IPS DF 6.9 (cell line): ENCODE measurements at places on chromosomes 5 and 9.

- DNase-seq = peak; percentile 9
Observed at GRCh38 chr5:10424124-10424731, 17.5 kb upstream of the ROPN1L start.

GRCh38 chr5:172828911-172829431, 5.1 kb upstream of the ERGIC1 start:
- DNase-seq = no peak

DNA sequence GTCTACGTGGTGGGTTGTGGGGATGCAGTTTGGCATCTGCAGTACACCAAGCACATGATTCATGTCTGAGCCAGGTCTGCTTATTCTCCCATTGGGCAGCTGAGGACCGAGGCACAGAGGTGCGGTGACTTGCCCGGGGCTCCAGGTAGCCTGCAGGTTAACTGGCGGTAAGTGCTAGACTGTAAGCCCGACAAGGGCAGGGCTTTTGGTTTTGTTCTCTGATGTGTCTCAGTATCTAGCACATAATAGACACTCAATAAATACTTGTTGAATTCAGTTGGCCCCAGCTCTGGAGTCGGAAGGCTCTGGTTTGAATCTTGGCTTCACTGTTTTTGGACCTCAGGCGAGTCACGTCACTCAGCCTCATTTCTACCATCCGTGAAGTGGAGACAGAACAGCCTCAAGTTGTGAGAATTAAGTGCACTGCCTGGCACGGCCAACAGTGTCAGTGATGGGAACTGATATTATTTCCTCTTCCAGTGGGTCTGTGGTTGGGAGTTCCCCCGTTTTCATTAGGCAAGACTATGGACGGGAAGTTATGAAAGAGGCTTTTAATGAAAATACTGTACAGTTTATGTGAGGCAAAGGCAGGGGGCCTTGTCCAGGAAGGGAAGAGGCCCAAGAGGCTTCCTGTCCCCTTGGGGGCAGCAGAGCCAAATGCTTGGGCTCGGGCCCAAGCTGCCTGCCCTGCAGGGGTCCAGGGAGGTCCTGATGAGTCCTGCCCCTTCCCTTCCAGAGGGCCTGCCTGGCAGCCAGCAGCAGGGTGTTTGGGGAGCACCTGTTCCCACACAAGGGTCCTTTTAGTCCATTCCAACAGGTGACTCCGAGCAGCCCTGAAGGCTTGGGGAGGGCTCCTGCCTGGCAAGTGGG, 3.3 kb downstream of the PRELID1 start:
- no peak for DNase-seq

DNA sequence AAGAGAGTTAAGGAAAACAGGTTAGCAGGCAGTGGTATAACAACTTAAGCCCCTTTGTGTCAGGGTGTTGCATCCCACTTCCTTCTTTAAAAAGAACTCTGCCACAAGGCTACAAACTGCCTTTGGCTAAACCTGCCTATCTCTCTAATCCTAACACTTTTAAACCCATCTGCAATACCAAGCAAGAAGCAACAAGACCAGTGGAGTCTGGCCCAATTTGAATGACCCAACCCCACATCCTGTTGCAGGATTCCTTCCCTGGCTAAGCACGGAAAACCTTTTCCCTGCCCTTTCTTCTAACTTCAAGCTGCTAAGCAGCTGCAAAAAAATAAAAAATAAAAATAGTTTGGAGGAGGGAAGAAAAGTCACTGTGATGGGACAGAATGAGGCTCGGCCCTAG, 27.1 kb downstream of the ABCA1 start:
- no peak for DNase-seq

- no peak for DNase-seq
Observed at GRCh38 chr5:2879701-2880100, 128.2 kb upstream of the IRX2 start.

DNA sequence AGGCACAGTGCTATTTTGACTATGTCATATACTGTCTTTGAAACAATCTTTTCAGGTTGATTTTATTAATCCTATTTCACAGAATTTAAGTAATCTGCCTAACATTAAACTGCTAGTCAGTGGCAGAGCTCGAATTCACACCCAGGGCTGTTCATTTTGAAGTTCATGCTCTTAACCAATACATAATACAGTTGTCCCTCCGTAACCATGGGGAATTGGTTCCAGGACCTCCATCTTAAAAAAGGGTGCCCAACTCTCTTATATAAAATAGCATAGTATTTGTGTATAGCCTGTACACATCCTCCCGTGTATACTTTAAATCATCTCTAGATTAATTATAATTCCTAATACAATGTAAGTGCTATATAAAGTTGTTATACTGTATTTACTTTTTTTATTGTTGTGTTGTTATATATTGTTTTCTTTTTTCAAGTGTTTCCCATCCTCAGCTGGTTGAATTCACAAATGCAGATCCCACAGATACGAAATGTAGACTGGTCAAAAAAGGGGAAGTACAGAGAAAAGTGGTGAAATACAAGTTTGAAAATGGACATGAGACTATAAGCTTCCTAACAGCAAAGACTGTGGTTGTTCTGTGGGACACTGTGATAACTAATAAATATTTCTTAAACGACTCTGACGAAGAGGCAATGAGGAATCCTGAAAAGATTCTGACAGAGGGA, 18.3 kb downstream of the RFX3 start:
- DNase-seq = no peak

DNA sequence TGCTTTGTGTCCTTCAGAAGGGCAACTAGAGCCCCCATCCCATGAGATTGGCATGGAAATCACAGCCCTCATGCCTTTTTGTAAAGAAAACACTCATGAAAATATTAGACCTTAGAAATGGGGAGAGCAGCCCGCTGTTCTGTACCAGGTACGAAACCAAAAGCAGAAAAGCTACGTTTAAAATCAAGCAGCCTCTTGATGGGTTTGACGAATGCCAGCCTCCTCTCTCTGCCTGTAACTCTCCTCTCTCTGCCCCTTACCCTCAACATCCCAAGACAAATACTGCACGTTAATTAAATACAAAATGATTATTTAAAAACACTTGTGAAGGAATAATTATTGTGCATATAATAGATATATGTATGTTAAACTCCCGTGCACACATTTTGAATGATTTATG, 331.7 kb upstream of the PANK3 start:
- no peak for DNase-seq

DNA sequence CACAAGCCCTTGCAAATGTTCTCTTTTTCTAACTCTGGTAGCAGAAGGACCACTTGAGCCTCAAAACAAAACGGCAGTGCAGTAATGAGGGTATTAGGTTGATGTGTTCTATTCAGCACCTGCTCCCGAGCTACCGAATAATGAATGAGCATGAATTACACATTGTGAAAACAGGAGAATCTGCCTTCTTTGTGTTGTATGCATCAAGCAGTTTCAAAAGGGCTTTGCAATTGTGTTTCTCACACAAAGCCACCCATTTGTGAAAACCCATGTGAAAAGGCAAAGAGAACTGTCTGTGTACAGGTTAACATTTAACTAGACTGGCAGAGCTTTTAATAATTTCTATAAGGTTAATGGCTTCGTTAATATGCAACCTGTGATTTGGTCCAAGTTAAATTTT, 97.8 kb downstream of the STK32A start:
- no peak for DNase-seq

- DNase-seq = no peak
Observed at GRCh38 chr5:123752552-123753179, 240.7 kb downstream of the CSNK1G3 start.

DNA sequence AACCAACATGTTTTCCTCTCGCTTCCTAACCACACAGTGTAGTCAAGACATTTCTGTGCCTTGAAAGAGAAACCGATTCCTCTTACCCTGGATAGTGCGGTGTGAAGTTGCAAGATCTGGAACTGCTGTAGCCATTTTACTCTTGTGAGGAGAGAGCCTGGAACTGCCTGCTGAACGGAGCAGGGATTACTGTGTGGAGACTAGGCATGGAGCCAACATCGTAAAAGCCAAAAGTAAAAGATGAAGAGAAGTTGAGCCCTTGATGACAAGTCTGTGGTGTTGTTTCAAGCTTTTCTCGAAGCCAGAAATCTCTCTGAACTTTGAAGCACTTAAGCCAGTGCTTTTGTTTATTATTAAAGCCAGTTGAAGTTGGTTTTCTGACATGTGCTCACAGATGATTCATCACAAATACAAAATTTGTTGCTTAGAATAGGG, 110.1 kb upstream of the GRIN3A start:
- no peak for DNase-seq

DNA sequence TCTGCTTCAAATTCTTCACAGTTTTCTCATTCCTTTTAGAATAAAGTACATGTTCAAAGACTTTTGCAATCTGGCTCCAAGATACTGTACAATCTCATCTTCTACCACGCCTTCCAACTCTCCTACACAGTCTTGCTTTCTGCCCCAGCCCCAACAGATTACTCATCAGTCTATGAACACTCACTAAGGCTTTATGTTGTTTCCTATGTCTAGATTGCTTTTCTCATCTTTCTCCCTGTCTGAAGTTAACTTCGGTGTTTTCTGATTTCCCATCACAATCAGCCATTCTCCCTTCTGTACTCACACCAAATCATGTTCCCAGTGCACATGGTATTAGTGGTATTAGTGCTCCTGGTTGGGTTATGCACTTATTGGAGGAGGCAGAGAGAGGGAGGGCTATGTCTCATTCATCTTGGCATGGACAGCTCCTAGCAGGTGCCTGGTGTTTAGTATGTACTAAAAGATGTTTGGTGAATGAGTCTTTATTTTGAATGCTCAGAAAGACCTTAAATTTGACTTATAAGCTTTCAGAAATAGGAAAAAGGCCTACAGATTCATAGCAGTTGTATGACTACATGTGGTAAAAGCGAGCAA, 44.0 kb upstream of the ZNF608 start:
- DNase-seq = no peak

- DNase-seq = no peak
Observed at GRCh38 chr5:177984584-177985206, 11.3 kb downstream of the PROP1 start.

- no peak for DNase-seq
Observed at GRCh38 chr9:37377688-37378612, 44.5 kb upstream of the GRHPR start.

DNA sequence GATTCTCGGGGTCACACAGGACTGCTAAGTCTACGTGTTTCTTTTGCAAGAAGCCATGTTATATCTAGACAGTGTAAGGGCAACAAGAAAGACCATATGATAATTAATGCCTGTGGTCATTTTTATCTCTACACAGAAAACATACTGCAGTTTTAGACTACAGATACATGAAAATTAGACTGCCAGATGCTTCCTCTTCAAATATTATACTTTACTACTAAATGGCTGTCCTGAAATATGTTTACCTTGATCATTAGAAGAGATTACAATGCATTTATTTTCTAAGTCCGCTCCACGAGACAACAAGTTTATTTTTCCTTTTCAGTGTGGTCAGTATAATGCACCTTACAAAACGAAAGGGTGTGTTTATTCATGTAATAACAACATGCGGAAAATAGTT, 147.6 kb downstream of the KIAA0825 start:
- no peak for DNase-seq

DNA sequence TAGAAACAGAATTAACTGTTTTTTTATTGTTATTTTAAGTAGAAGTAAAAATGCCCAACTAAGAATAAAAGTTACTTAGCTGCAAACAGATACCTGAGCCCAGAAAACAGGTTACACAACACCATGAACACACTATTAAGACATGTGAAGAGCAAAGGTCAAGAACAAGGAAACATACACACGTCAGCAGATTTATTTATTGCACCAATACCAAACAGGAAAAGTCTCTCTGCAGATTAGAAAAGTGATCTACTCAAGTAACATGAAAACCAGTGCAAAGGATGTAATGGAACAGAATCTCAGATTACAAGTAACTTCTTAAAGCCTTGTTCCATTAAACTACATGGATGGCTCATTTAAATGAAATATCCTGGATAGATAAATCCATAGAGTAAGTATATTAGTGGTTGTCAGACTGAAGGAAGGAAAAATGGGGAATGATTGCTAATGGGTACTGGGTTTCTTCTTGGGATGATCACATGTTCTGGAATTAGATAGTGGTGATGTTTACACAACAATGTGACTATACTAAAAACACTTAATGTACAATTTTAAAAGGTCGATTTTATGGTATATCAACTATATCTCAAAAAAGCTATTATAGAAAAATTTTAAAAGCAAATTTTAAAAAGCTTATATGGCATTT, 6.1 kb downstream of the SAR1B start:
- no peak for DNase-seq

GRCh38 chr5:2254880-2255750, 372.4 kb upstream of the IRX4 start:
- DNase-seq = no peak

DNA sequence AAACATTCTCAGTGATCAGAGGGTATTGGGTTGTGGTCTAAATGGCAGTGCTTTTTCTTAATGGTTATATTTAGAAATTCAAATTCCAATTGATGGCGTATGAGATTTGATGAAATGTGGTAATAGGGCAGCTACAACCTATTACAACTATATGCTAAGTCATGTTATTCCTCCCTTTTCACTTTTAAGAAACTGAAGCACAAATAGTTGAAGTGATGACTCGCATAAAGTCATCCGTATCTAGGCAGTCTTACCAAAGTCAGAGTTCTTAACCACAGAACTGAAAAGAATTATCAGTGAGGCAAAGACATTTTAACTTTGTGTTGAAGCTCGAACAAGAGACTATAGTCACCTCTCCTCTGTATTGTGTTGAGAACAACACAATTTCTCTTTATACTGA, 28.2 kb downstream of the C9orf152 start:
- no peak for DNase-seq
